Urinary bladder (tissue), 4 donors: ENCODE measurements at places on chromosomes 6 and 20. TPM values are rescaled to one million over a fixed set of nuclear protein-coding genes. Genes with fewer than 3 reads are reported as not detected.
A peak's percentile ranks its signal among the peaks of the same experiment; 100 is the strongest.

DNA sequence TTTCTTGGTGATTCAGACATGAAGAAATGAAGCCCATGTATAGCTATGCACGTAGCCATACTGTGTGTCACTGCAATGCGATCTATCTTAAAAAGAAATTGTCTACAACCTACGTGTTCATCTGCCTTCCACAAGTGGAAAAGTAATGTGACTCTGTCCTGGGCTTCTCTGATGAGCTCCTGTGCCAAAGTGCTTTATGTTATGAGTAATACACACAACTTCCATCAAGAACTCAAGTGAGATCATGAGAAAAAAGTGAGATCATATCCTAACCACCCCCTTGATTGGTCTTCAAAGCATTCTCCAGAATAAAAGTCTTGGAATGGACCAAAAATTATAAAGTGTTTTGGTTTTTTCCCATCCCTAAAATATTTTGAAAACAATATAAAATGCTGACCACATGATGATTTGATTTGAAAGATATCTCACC is 114.3 kb downstream of the DST start:
- DNase-seq = no peak

DNA sequence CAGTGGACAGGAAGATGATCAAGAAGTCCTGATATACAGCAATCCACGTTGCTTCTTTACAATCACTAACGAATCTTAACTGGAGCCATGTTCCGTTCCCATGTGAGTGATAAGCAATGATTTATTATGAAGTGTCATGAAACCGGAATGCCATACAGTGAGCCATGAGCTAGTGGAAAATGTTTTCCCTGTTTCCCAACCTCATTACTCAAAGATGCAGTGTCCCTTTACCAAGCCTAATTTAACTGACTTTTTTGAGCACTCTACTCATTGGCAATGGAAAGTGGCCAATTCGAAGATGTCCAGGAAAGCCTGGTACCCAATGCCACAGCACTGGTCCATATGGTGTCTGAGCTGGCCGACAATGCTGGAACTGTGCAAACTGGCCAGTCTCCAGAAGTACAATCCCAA is 148.3 kb downstream of the ZNF217 start:
- no peak for DNase-seq

DNA sequence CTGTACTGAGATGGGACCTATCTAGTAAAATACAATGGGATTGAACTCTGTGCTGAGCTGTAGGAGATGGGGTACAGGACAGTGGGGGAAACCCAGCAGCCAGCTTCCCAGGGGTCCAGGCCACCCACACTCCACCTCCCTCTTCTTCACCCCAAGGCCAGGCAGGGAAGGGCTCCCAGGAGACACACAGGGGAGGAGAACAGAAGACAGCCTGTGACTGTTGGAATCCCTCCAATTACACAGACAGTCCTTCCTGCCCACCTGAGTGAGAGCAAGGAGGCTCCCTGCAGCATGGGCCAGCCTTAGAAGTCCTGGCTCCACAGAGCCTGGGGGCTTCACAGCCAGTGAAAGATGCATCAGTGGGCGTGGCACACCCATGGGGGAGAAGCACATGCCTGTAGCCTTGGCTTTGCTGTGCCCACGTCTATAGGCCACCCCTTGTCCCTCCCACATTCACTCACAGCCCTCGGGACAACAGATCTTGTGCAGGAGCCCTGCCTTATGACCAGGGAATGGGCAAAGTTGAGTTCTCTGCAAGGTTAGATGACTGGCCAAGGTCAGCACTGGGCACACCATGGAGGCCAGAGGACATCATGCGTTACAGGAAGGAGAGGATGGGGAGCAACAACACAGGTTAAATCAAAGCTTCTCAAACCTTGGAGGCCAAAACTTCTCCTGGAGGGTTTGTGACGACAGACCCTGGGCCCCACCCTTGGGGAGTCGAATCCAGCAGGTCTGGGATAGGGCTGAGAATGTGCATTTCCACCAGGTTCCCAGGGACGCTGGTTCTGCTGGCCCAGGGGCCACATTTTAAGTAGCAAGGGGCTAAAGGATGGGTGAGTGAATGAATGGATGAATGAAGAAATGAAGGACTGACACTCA is 12.3 kb upstream of the CST7 start:
- DNase-seq = no peak

DNA sequence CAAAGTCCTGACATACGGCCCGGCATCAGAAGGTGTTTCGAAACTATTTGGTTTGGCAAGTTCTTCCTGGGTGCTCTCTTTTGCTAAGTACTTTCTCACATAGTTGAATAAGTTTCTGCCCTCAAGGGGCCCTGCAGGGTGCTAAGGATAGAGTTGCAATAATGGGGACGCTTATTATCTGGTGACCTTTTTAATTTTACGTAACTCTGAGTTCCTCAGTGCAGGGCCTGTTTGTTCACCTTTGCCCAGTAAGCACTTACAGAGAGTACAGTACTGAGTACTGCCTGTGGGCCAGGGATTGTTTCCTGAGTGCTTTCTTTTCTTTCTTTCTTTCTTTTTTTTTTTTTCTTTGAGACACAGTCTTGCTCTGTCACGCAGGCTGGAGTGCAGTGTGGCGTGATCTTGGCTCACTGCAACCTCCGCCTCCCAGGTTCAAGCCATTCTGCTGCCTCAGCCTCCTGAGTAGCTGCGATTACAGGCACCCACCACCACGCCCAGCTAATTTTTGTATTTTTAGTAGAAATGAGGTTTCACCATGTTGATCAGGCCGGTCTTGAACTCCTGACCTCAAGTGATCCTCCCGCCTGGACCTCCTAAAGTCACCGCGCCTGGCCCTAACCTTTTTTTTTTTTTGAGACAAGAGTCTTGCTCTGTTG is 4.5 kb upstream of the PXMP4 start:
- DNase-seq = no peak

The SLC22A16 gene
- total RNA-seq = 0.63 TPM

- DNase-seq = no peak
These were observed 4.7 kb upstream of the ENPP5 start for GRCh38 chr6:46175446-46175845.

GRCh38 chr6:136250686-136251008 is 536 bp upstream of the MTFR2 start:
- no peak for DNase-seq

- no peak for DNase-seq
These were observed 178.6 kb downstream of the RFPL4B start for GRCh38 chr6:112525749-112526148.

DNA sequence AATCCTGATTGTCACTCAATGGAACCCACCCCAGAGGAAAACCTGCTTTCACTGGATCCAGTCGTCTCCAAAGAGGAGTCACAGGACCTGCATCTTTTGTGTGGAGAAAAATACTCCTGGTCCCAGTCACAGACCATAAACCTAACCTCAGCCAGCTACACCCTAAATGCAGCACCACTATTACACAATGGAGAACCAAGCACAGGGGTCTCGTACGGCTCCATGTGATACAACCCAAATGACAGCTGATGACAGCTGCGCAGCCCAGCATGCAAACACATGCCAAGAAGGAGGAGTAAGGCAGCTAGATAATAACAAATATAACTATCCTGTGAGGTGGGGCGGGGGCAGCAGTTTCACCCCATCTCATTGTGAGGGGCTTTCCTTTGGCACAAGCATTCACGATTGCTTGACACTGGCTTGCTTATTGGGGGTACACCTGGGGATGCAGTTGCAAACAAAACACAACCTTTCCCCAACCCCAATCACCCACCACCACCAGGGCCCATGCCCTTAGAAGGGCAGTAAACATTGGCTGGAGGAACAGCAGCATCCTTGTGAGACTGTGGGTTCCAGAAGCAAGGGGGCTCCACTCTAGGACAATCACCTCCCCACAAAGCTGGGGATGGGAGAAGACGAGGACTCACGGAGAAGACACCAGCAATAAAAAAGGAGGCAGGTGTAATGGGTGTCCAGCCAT is 51.5 kb downstream of the TRERF1 start:
- no peak for DNase-seq

DNA sequence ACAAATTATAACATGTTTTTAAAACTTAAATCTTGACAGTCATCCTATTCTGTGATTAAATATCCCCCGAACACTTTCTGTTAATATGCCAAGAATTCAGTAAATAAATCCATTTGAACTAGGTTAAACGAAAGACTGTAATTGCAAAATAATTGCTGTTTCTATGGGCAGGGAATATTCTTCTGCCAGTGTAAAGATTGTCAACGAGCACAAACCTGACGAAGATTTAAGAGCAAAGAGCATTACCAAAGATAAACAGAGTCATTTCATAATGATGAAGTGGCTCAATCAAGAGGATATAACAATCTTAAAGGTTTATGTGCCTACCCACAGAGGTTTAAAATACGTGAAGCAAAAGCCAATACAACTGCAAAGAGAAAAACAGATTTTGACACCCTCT is 76.3 kb upstream of the ADGRG6 start:
- no peak for DNase-seq

DNA sequence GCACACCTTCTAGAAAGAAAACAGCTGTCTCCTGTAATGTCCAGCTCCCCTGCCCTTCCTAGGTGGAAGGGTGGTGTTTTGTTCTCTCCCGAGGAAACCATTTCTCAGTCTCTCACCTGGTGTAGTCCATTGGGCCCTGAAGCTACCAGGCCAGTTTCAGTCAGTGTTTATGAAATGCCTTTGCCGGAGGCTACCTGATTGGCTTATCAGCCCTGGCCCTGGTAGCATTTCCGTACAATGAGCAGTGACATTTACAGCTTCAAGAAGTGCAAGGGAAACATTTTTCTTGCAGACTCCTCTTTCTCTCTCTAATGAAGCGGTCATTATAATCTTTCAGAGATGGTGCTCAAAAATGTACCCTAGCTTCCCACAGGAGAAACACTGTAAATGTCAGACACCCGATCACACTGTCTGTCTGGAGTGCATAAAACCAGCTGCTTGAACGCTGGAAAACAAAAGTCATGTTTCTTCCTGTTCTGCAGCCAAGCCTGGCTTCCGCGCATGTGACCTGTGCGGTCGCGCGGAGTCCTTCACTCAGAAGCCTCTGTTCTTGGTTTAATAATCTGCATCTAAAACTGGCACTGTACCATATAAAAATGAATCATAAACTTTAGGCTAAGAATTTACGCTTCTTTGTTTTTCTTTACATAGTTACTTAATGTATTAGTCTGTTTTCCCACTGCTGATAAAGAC is 28.4 kb upstream of the SAYSD1 start:
- peak; percentile 20 for DNase-seq

- no peak for DNase-seq
These were observed 478.0 kb downstream of the MMUT start for GRCh38 chr6:48985025-48985424.

The MSH5 gene
- total RNA-seq = 14.8 TPM

The TINAG gene
- 0.16 TPM for total RNA-seq

The WFDC11 gene
- not detected for total RNA-seq

The OR5V1 gene
- total RNA-seq = not detected

The SLC17A2 gene
- total RNA-seq = 0.11 TPM

DNA sequence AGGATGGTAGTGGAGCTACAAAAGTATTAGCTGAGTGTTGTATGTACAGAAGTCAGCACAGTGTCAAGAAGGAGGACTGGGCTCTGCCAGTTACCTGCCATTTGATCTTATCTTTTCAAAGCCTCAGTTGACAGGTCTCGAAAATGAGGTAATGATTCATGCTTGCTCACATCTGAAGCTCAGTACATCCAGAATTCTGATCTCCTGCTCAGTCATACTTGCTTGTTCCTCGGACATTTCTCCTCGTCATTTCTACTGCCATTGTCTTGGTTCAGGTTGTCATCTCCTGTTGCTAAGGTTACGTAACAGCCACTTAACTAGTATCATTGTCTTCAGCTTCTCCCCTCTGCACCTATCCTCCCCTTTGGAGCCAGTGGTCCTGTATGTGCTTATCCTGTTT is 89.5 kb downstream of the SLX4IP start:
- no peak for DNase-seq

The SAPCD1 gene
- 0.90 TPM for total RNA-seq

The NFATC2 gene
- total RNA-seq = 8.8 TPM

GRCh38 chr6:134510920-134511319 is 193.0 kb upstream of the SGK1 start:
- no peak for DNase-seq

- no peak for DNase-seq
These were observed 785 bp upstream of the ULBP3 start for GRCh38 chr6:150069706-150070105.

DNA sequence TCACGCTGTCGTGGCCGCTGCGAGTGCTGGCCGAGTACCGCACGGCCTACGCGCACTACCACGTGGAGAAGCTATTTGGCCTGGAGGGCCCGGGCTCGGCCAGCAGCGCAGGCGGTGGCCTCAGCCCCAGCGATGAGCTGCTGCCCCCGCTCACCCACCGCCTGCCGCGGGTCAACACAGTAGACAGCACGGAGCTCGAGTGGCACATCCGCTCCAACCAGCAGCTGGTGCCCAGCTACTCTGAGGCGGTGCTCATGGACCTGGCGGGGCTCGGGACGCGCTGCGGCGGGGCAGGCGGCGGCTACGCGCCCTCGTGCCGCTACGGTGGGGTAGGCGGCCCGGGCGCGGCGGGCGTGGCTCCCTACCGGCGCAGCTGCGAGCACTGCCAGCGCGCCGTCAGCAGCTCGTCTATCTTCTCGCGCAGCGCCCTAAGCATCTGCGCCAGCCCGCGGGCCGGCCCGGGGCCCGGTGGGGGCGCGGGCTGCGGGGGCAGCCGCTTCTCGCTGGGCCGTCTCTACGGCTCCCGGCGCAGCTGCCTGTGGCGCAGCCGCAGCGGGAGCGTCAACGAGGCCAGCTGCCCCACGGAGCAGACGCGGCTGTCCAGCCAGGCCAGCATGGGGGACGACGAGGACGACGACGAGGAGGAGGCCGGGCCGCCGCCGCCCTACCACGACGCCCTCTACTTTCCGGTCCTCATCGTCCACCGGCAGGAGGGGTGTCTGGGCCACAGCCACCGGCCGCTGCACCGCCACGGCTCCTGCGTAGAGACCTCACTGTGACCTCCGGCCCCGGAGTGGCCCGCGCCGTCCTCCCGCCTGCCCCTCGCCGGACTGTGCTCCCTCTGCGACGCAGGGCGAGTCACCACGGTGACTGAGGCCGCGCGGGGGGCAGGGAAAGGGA is 5.7 kb downstream of the TMEM151B start:
- DNase-seq = no peak

The NKX2-4 gene
- not detected for total RNA-seq

The MYBL2 gene
- 2.3 TPM for total RNA-seq

The THEMIS gene
- 0.26 TPM for total RNA-seq
